EH (cell line): ENCODE measurements at places on chromosomes 7 and 10.

- DNase-seq, result peak; percentile 32
These were observed 26.4 kb downstream of the GRK5 start for GRCh38 chr10:119233821-119234220.

DNA sequence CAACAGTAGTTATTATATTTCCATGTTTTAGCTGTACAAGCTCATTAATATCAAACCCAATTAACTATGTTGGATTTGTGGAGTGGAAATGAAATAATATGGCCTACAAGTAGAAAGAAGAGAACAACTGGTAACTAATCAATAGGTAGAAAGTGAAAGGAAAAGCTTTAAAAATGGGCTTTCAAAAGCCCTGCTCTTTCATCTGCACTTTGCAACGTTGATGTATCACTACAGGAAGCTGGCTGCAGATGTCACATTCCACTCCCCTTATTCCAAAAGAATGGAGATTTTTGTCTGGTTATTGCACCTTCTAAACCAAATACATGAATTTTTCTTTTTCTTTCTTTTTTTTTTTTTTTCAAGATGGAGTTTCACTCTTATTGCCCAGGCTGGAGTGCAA lies 11.7 kb upstream of the MKI67 start:
- DNase-seq, result peak; percentile 9

DNA sequence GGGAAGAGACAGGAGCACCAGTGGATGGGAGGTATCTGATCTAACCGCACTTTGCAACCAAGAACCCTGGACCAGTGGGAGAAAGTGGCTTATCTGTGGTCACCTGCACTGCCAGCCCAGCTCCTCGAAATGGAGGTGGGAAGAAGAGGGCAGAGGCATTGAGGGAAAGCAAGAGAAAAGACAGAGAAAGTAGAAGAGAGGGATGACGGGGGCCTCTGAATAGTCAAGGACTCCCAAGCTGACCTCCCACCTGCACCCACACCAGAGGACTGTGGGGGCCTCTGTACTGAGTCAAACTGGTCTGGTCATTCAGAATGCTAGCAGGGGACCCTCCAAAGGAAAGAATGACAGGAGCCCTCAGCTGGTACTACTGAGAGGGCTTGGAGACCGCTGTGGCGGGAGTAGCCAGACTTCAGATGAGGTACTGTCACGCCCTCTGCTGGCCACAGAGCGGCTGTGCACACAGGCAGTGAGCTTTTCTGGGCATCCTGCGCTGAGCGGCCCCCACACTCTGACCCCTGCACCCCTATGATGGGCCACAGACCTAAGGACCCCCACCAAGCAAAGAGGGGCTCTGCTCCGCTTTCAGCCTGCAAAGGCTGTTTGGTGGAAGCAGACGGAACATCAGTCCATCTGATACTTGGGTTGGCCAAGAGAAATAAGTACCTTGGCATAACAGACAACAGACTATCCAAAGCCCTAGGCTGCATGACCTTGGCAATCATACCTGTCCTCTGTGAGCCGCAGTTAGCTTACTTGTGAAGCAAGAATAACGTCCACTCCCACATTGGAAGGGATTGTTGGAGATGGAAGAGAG lies 112.9 kb downstream of the COL13A1 start:
- peak; percentile 73 for DNase-seq

GRCh38 chr7:47584536-47584895 lies 2.6 kb upstream of the TNS3 start:
- DNase-seq, result peak; percentile 35

- DNase-seq, result peak; percentile 52
These were observed 453 bp downstream of the URGCP start for GRCh38 chr7:43905956-43906330.

DNA sequence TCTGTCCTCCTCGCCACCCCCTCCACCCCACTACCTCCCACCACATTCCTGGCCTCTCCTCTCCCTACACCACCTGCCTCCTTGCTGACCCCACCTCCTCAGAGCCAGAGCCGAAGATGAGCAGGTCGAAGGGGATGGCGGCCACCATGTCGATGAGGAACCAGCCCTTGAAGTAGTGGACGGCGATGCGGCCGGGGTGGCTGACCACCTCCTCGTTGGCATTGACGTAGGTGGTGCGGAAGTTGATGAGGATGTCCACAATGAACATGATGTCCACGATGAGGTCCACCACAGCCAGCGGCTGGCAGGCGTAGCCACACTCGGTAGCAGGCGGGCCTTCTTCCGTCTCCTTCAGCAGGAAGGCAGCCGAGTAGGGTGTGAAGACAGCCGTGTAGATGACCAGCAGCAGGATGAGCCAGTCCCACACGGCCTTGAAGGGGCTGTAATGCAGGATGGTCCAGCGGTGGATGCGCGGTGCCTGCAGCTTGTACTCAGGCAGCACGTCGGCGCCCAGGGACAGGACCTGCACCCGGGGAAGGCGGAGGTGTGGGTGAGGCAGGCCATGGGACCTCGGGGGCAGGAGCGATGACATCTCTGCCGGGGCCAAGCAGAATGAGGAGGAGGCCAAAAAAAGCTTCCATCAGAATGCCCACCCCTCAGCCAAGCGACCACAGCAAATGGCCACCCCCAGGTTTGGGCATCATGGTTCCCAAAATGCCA lies 25.6 kb downstream of the KCNH2 start:
- no peak for DNase-seq

DNA sequence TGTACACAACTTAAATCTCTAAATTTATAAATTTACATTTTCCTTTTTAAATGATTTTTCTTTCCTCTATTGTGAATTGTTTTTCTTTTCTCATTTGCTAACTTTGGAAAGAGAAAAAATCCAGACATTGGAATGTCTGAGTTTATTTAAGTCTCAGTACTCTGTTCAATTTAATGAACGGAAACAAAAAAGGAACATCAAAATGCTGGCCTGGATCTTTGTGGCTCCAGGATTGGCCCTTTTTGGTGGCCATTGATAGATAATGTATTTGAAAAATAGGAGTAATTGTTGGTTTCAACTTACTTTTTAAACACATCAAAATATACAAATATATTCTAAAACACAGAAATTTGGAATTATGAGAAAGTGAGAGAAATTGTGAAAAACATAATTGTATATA lies 336.0 kb downstream of the SUGCT start:
- peak; percentile 64 for DNase-seq

DNA sequence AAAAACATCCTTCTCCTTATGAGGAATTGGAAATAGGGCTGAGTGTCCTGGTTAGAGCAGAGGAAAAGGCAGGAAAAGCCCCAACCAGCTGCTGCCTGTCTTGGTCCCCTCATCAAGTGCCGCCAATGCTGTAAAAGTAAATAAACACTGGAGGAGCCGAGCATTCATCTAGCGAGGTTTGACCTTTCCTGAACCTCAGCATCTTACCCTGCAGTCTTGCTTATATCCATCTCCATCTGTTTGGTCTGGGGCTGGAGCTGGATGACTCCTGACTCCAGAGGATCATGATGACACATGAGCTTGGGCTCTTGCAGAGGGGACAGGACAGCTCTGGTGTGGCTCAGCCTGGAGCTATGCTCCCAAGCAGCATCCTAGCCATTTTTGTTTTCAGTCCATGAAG lies 501.1 kb downstream of the TNS3 start:
- DNase-seq, result peak; percentile 89

DNA sequence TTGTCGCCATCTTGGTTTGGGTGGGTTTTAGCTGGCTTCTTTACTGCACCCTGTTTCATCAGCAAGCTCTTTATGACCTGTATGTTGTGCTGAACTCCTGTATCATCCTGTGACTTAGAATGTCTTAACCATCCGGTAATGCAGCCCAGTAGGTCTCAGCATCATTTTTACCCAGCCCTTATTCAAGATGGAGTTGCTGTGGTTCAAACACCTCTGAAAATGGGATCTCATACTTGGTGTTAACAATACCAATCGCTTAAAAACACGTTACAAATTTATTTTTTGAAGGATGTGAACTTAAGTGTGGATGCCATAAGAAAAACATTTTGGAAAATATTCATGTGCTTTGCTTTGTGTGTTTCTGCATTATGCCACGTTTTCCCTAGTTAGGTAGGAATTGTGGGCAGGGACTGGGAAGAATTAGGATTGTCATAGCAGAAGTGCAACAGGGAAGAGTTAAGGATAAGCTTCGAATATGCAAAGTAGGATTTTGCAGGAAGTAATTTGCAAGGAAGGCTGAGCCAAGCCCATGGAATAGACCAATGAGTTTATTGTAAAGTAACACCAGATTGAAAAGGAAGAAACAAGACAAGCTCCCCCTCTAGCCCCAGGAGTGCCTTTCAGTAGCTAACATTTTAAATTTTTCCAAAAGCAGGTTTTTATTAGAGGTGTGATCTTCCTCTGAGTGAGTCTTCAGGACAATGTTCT lies 56.4 kb downstream of the PRR15 start:
- no peak for DNase-seq

DNA sequence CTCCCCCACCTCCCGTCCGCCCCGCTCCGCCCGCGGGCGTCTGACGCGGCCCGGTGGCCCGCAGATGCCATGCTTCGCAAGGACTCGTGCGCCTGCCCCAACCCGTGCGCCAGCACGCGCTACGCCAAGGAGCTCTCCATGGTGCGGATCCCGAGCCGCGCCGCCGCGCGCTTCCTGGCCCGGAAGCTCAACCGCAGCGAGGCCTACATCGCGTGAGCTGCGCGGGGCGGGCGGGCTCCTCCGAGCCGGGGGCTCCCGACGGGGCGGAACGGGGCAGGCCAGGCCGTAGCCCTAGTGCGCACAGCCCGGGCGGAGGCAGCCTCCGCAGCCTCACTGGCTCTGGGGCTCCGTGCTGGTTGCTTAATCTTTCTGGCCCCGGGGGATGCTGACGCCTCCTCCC lies 2.8 kb downstream of the ASIC3 start:
- peak; percentile 70 for DNase-seq

GRCh38 chr7:29327455-29327854 lies 132.9 kb downstream of the CHN2 start:
- no peak for DNase-seq

- DNase-seq, result no peak
These were observed 208.6 kb downstream of the LHFPL3 start for GRCh38 chr7:104536956-104537355.

DNA sequence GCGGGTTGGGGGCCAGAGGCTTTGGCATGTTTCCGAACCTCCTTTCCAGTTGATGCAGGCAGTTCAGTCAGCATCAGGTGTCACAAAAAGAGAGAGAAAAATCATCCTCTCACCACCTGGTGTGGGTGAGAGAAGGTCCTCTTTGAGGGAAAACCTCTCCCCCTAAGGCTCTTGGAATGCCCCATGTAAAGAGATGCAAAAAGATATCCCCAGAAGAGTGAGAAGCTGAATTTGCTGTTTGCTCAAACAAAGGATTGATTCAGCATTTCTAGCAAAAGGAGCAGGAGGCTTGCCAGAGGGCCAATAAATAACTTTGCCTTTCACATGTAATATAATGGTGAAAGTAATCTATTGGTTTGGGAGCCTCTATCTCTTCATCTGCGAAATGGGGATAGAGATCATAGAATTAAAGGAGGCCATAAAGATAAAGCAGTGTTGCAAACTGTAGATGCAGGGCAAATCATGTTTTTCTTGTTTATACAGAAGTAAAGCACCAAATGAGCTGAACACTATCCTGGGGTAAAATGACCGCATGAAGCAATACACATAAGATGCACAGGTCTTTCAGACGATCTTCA lies 425.9 kb downstream of the LRMDA start:
- no peak for DNase-seq

DNA sequence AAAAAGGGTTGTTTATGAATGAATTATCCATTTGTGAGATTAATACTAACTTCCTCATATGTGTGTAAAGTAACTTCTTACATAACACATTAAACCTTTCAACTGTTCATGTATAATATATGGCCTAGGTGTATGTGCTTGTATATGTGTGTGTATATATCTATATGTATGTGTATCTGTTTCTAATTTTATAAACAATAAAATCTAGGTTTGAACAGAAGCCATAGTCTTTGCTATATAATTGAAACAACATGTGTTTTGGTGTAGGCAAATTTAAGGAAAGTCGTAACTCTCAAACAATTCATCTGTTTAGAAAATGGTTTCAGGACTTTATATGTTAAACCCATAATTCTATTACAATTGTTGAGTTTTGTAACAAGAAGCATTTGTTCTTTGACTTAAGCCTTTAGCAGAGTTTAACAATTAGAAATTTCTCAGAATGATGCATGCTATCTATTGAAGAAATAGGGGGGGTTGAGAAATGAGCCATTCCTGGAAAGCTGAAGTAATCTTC lies 103.3 kb downstream of the BBS9 start:
- no peak for DNase-seq

DNA sequence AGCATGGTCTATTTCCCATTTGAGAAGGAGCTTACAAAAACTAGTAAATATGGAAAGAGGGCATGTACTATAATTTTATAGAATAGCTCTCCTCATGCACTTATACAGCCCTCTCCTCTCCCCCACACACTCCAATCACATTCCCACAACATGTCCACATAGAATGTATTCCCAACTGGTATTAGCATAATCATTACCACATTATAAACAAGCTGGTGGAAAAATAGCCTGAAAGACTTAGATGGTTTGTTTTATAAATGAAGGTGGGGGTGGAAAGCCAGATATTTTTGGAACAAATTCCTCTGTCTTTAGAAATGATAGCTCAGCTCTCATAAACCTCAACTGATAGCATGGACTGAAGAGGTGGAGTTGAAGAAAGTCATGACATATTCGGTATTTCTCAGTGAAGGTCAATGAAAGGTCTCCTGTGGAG lies 410.1 kb downstream of the SUGCT start:
- DNase-seq, result peak; percentile 84

GRCh38 chr7:34928052-34928451 lies 109.2 kb downstream of the DPY19L1 start:
- DNase-seq, result peak; percentile 27

DNA sequence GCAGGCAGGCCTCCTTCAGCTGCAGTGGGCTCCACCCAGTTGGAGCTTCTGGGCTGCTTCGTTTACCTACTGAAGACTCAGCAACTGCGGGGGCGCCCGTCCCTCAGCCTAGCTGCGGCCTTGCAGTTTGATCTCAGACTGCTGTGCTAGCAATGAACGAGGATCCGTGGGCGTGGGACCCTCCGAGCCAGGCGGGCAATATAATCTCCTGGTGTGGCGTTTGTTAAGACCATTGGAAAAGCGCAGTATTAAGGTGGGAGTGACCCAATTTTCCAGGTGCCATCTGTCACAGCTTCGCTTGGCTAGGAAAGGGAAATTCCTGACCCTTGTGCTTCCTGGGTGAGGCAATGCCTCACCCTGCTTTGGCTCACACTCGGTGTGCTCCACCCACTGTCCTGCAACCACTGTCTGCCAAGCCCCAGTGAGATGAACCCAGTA lies 159.2 kb upstream of the FOXP2 start:
- DNase-seq, result no peak

- no peak for DNase-seq
These were observed 26.4 kb upstream of the YAE1 start for GRCh38 chr7:39539816-39540215.
